ENCODE measurements at places on chromosomes 16 and 17. TPM values are rescaled to one million over a fixed set of nuclear protein-coding genes. Genes with fewer than 3 reads are reported as not detected.

NIP7 gene
- 80.7 TPM for total RNA-seq

RPL27 gene
- 1,049 TPM for total RNA-seq

CIITA gene
- 12.0 TPM for total RNA-seq

OMG gene
- total RNA-seq, result 0.10 TPM

TM4SF5 gene
- not detected for total RNA-seq

HOXB2 gene
- total RNA-seq, result 32.8 TPM

KREMEN2 gene
- total RNA-seq, result 0.18 TPM

HOXB6 gene
- 0.99 TPM for total RNA-seq

PABPN1L gene
- total RNA-seq, result not detected

FTSJ3 gene
- 95.6 TPM for total RNA-seq

SLC52A1 gene
- 0.23 TPM for total RNA-seq

CETP gene
- 0.23 TPM for total RNA-seq

SBK1 gene
- 0.80 TPM for total RNA-seq

C17orf50 gene
- total RNA-seq, result not detected

SUMO2 gene
- 649 TPM for total RNA-seq

NPIPB2 gene
- 15.0 TPM for total RNA-seq

- no peak for DNase-seq
Observed at GRCh38 chr16:57265850-57266530, 18.5 kb downstream of the PLLP start.

- DNase-seq, result no peak
Observed at GRCh38 chr16:69581297-69581696, 15.5 kb downstream of the NFAT5 start.

GRCh38 chr17:31096106-31096436, 1.3 kb downstream of the NF1 start:
- DNase-seq, result no peak

- DNase-seq, result no peak
Observed at GRCh38 chr17:45319239-45319703, 2.5 kb upstream of the MAP3K14 start.

- no peak for DNase-seq
Observed at GRCh38 chr16:27322858-27323780, 9.3 kb downstream of the IL4R start.

- no peak for DNase-seq
Observed at GRCh38 chr16:68643847-68644246, 1.3 kb upstream of the CDH3 start.

DNA sequence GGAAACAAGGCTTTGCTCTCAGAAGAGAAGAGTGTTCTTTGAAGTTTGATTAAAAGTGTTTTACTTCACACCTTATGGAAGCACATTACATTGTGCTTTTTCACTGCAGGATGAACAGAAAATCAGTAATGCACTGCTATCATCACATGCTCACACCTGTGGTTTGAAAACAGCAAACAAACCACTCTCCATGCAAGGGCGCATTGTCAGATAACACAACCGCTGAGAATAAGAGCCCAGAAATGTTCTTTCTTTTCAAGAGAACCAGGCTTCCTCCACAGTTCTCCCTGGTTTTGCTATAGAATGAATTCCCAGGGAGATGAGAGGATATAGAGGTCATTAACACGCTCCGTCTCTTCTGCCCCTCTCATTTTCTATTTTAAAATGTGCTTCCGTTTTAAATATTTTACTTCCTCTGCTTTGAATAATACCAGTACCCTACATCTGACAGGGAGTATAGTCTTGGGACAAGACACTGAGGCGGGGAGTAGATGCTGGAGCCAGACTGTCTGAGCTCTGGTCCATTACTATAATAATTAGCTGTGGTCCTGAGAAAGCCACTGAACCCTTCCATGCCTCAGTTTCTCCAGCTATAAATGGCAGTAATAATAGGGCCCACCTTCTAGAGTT, 71.6 kb downstream of the CDK5R1 start:
- no peak for DNase-seq

GRCh38 chr17:51152766-51153209, 571 bp upstream of the NME1 start:
- DNase-seq, result no peak

DNA sequence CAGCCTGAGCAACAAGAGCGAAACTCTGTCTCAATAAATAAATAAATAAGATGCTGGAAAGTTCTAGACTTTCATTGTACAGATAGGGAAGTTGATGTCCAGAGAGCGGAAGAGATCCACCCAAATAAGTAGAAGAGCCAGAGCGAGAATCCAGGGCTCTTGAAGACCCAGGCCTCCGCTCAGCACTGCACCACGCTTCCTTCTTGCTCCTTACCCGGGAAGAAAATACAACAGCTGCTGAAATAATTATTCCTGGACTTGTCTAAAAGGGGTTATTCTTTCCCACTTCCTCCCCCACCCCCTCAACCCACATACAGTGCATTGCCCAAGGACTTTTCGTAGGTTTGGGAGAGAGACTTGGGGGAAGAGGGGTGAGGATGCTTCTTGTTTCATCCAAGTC, 26.7 kb downstream of the CDK5RAP3 start:
- DNase-seq, result no peak

- no peak for DNase-seq
Observed at GRCh38 chr16:67934306-67935100, 2.1 kb downstream of the PSMB10 start.

DNA sequence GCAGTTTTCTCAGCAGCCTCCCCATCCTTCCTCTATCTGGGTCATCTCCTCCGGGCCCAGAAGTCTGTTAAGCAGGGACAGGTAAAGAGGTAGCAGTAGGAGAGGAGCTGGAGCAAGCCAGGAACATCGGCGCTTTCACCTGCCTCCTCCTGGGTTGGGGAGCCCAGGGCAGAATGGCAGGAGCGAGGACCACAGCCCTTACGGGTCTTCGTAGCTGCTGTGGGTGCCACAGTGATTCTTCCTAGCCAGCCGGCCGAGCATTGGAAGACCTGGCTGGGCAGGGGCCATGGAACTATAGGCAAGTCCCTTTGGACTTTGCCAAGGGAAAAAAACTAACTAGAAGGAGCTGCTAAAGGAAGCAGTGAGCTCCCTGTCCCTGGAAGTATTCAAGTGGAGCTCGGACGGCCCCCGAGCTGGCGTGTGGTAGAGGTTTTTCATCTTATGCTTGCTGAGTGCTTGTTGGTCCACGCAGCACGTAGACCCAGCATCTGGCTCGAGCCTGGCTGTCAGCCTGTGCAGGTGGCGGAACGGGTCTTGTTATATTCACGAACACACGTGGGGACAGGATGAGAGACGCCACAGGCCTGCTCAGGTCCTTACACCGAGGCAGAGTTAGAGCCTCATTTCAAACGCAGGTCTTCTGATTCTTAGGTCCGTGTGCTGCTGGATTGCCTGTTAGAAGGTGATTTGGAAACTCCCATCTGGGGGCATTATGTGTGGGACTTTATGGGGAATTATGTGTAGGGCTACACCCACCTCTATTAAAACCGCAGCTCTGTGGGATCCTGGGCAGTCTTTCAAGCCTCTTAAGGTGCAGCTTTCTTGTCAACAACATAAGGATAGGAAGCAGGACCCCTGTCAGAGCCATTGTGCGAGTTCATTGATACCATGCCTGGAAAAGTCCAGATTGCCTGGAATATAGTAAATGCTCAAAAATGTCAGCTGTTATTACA, 54.8 kb downstream of the OR1D5 start:
- no peak for DNase-seq

- DNase-seq, result no peak
Observed at GRCh38 chr16:61862221-61863155, 173.8 kb downstream of the CDH8 start.

GRCh38 chr17:49373115-49373514, 11.1 kb upstream of the ZNF652 start:
- DNase-seq, result no peak

DNA sequence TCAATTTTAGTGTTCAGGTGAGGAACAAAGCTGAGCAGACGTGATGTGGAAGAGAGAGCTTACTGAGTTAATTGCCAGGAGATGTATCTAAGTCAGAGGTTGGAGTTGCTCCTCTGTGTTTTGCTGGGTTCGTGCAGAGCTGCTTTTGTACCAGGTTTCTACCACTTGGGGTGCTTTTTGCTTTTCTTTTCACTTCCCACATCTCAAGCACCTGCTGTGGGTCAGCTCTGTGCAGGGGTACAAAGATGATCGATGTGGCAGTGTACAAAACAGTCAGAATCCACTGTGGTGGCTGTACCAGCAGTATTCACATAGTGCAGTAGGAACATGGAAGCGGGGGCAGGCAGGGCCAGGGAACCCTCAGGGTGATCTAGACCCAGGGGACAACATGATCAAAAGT, 14.8 kb downstream of the UNK start:
- DNase-seq, result no peak

- no peak for DNase-seq
Observed at GRCh38 chr16:85568519-85568918, 44.6 kb upstream of the GSE1 start.

DNA sequence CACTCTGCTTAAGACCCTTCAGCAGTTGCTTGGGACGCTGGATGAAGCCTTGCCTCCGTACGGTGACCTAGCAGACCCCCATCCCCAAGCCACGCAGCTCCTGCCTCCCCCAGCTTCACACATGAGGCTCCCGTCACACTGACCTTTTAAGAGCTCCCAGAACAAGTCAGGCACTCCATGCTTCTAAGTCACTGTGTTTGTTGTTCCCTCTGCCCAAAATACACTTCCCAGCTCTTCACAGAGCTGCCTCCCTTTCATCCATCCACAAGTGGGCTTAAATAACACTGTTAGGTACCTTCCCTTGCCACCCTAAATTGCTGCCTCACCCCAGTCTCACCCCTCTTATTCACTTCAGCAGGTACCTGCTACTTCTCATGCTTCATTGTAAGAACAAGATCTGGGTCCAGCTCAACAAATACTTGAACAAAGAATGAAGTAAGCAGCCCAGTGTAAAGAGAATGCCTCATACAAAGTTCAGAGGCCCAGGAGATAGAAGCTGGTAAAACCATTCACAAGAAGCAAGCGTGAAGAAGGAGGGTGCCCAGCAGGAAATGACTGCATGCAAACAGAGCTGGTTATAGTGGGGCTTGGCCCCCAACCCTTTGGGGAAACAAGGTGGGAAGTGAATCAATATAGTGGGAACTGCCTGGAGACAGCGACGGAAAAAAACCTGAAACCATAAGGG, 5.8 kb downstream of the ZC3H7A start:
- no peak for DNase-seq

DNA sequence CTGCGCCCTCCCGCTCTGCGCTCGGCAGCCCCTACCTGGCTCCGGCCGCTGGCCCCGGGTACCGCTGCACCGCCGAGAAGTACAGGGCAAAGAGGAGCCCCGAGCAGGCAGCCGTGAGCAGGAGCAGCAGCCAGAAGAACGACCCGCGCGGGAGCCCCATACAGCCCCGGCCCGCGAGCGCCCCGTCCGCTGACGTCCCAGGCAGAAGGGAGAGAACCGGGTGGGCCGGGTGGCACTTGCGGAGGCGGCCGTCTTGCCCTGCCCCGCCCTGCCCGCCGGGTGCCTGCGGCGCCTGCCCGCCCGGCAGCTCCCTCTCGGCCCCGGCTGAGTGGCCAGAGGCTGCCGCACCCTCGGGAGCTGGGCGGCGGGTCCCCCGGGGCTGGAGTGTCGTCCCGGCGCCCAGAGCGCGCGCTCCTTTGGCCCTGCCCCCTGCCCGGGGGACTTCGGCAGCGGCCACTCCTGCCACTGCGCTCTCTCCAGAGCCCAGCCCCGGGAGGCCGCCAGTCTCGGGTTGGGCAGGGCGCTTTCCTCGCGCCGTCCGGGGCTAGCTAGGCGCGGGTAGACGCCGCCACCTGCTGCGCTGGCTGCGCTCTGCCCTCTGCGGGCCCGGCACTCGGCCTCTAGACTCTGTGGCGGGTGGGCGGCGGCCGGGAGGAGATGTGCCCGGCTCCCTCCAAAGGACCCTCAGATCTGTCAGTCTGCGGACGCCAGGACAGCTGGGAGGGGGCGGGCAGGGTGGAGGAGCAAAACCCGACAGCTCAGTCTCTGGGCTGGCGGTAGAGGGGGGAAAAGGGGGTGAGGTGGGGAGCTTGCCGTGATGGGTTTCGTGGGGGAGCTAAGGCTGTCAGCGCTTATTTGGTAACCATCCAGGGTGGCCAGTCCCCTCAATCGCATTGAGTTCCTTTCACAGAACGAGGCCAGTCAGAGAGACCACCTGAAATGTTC, at the start of gene ST6GALNAC2:
Gene ST6GALNAC2 (minus strand): TSS at position 212 of the 945 bp plus-strand sequence. CDS start 52 bp downstream, at position 160.
- DNase-seq, result peak; percentile 14

DNA sequence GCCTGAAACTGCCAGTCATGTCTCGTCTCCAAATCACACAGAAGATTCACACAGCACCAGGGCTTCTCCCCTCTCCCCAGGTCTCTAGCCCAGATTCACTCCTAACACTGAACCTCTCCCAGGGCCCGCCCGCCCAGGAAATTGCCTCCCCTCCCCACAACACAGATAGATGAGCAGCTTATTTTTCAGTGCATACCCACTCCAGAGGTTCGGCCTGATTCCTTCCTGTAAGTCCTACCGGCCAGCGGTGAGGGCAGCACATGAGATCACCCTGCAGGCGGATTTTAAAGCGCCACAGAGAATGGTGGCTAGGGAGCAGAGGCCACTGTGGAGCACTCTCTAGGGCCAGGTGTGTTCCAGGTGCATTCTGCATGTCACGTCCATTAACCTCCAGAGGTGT, 301.8 kb downstream of the IRF8 start:
- no peak for DNase-seq

GRCh38 chr17:82323514-82324234, 6.3 kb upstream of the CD7 start:
- DNase-seq, result no peak

DNA sequence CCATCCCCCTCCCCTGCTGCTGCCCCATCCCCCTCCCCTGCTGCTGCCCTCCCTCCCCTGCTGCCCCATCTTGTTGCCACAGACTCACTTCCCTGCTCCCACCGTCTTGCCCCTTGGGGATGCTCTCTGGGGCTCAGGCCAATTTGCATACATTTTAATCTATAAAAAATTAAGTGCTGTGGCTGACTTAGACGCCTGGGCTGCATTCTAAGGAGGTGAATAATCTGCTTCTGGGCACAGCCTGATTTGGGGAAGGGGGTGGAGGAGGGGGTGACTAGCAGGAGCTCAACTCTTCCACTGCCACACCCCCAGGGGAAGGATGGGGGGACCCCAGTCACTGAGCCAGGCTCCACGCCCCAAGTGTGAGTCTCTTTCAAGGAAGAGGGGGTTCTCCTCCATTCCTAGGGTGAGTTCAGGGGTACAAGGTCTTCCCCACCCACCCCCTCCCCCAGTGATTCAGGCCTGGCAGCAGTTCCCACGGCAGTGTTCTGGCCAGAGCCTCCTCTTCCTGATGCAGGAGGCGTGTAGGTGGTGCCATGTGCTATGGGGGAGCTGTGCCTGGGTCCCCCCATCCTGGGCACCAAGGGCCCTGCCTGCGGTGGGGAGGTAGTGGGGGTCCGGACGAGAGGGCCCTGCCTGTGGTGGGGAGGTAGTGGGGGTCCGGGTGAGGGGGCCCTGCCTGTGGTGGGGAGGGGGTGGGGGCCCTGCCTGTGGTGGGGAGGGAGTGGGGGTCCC, 5.0 kb downstream of the DPH1 start:
- no peak for DNase-seq

GRCh38 chr17:45366049-45366448, 49.2 kb upstream of the MAP3K14 start:
- DNase-seq, result no peak

DNA sequence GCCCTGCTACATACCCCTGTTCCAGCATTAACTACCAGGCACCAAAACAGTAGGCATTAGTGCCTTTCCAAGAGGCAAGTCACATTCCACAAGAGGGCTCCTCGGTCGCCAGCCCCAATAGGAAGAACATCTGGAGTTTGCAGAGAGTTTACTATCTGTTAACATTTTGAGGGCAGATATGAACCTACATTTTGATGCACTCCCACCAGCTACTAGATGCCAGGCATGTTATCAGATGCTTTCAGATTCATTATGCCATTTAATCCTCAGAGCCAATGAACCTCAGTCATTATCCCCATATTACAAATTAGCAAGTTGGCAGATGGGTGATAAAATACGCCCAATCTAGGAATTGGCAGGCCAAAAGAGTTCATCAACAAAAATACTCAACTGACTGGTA, 4.2 kb upstream of the CMTM2 start:
- no peak for DNase-seq

- no peak for DNase-seq
Observed at GRCh38 chr17:75041656-75042280, 5.0 kb downstream of the ATP5PD start.
